ENCODE measurements at places on chromosomes 11 and 22.

GRCh38 chr22:46652847-46653331, 32.7 kb downstream of the GRAMD4 start:
- DNase-seq: no peak

DNA sequence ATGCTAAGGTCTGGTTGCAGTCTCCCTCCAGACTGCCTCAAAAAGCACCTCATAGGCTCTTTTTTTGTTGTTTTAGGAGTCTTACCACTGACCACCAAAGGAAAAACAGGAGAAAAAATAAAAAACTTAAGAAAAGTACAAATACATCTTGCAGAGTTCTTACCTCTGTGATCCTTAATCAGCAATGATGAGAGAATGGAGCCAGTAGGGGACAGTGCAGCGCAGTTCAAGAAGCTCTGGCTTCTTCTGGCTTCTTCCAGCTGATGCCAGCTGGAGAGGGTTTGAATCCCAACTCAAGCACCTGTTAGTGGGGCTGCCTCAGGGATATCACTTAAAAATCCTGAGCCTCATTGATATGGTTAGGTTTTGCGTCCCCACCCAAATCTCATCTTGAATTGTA, 223.3 kb upstream of the ISX start:
- DNase-seq: no peak

GRCh38 chr11:3159296-3160190, 5.6 kb downstream of the OSBPL5 start:
- no peak for DNase-seq

GRCh38 chr11:68980776-68981065, at the start of gene MRGPRD:
Gene MRGPRD, minus strand, starts transcription at chr11:68980986. Its CDS starts 0 bp downstream, at chr11:68980986.
- no peak for DNase-seq

Data from hypothalamus (tissue), 51 donors.